Activated naive CD8-positive, alpha-beta T cell treated with anti-CD3 and anti-CD28 coated beads for 36 hours (primary cell): ENCODE measurements at places on chromosomes 4 and X. TPM values are rescaled to one million over a fixed set of nuclear protein-coding genes. Genes with fewer than 3 reads are reported as not detected.
A peak's percentile ranks its signal among the peaks of the same experiment; 100 is the strongest.

GRCh38 chr4:110003401-110004187 is 90.9 kb downstream of the EGF start:
- DNase-seq: no peak

GRCh38 chrX:107726816-107727534 is 48.6 kb downstream of the TSC22D3 start:
- no peak for DNase-seq

- DNase-seq: peak; percentile 25
Measured at GRCh38 chrX:150363561-150364346, 637 bp downstream of the MAMLD1 start.

DNA sequence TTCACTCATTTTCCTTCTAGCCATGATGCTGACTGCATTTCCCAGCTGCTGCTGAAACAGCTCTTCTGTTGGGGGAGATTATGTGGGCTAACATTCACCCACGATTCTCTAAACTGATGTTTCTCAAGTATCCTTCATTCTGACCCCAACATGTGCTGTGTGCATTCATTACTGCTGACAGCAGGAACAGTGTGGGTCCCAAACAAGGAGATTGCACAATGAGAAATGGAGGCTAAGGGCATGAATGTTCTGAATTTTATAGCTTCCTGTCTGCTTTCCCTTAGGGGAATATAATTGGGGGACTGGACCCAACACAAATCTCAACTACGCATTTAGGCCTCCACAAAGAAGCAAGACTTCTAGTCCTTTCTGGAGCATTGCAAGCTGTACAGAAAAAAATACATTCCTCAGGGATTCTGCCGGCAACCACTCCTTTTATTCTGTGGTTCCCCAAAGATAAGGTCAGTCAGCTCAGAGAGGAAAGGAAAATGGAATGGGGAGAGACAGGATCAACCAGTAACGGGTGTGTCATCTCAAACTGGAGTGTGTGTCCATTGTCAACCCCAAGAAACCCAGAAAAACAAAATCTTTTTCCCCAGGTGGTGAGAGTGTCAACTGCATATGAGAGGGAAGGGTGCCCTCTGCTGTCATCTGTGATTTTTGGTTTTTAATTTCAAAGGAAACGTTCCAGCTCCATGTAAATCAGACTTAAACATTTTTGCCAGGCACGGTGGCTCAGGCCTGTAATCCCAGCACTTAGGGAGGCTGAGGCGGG is 81.5 kb upstream of the EGFL6 start:
- peak; percentile 20 for DNase-seq

GRCh38 chr4:73723928-73724327 is 16.4 kb upstream of the CXCL8 start:
- no peak for DNase-seq

- DNase-seq: no peak
Measured at GRCh38 chr4:151256134-151256533, 20.8 kb upstream of the PRSS48 start.

DNA sequence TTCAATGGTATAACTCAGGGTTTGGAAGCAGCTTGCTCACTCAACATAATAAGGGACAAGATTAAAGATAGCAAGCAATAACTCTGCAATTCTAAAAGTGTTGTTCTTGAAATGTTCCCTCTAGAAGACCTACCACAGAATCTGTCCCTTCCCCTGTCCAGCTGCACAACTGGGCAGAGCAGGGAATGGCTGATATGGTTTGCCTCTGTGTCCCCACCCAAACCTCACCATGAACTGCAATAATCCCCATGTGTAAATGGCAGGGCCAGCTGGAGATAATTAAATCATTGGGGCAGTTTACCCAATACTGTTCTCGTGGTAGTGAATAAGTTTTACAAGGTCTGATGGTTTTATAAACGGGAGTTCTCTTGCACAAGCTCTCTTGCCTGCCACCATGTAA is 19.1 kb downstream of the PRDM5 start:
- DNase-seq: no peak

DNA sequence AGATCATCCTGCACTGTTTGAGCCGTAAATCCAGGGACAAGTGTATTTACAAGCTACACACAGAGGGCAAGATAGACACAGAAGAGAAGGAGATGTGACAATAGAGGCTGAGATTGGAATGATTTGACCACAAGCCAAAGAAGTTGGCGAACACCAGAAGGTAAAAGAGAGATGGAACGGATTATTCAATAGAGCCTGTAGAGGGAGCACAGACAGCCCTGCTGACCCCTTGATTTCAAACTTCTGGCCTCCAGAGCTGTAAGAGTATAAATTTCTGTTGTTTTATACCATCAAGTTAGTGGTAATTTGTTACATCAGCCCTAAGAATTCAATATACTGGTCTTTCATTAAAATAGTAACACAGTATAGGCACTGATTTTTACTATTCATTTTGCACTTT is 447.8 kb downstream of the FAT4 start:
- no peak for DNase-seq

DNA sequence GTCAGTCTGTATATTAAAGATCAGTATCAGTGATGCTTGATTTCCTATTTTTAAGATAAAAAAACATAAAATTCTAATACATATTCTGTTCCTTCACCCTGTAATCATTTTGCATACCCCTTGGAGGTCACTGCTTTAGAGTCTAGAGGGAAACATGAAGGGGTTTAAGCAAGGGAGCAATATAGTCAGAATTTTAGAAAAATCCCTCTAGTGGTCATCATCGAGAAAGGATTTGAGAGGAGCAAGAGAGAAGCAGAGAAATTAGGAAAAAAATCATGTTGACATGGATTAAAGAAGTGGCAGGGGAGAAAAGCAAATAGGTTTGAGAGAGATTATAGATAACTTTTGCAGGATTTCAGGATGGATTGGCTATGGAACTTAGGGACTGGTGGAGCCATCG is 11.1 kb downstream of the APEX2 start:
- no peak for DNase-seq

- DNase-seq: no peak
Measured at GRCh38 chr4:15318621-15319348, 109.0 kb upstream of the C1QTNF7 start.

DNA sequence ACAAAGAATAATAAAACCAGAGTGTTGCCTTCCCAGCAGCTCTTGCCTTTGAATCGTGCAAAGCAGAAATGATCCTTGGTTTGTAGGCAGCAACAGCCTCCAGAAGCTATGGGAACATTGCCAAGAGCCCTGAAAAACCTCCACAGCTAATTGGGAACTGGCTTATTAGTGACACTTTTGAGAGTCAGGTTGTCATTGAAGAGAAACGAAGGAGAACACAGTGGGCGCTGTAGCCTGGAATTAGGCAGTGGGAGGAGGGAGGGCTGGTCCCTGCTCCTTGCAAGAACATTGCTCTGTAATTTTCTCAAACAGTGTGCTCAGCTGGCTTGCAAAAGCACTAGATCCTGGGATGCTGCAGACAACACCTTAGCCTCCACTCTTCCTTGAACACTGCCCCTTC is 331.5 kb upstream of the EMCN start:
- no peak for DNase-seq

GRCh38 chr4:82984459-82984858 is 26.2 kb downstream of the LIN54 start:
- peak; percentile 9 for DNase-seq

- no peak for DNase-seq
Measured at GRCh38 chr4:26133840-26134239, 187.0 kb upstream of the RBPJ start.

GRCh38 chrX:2642146-2642545 is 48.9 kb upstream of the CD99 start:
- DNase-seq: no peak

- no peak for DNase-seq
Measured at GRCh38 chrX:130295519-130296296, 27.0 kb upstream of the ZNF280C start.

Gene SLC2A9
- 1.1 TPM for total RNA-seq

Gene LNX1
- not detected for total RNA-seq
